Fibroblast of skin of left quadriceps (primary cell): ENCODE measurements at places on chromosomes 7 and 10.

DNA sequence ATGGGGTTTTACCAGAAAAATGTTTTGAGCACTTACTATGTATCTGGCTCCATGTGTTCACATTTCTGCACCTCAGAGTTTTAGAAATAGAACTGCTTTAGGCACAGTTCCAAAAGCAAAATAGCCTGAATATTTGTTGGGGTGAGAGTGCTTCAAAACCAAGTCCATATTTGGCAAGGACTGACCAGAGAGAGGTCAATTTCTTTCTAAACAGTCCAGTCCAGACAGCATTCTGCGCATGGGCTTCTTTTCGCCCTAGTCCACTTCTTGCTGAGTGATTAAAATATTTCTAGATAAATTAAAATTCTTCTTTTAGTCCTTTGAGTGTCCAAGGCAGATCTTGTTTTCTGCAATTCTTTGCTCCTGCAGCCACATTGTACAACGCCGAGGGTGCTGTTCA is 427.0 kb downstream of the PHTF2 start:
- no peak for DNase-seq

- DNase-seq = no peak
Observed at GRCh38 chr10:123249894-123250293, 95.7 kb downstream of the BUB3 start.

DNA sequence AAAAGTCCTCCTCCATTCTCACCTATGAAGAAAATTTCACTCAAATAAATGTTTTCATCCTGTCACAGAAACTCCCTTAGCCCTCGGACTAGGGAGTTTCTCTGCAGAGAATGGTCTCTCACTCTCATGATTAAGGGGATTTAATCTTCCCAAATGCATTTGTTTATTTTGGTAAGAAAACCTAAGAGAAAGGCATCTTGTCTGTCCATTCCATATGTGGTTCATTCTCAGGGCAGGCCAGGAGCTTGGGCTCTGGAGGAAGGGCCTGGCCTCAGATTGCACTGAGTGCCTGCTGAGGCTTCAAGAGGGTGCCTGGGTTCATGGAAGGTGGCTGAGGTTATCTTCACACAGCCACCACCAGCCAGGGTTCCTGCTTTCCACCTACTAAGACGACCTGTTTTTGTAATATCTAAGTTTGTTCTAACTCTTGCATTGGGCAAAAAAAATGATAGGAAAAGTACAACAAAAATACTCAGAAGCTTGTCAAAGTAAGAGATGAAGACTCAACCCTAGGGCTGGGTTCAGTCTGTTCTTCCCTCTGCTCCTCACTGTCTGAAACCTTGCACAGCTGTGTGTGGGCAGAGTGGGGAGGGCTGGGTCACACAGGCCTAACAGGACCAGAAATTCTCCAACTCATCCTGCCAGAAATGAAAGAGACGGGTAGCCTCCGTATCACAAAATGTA is 186.7 kb downstream of the CXCL12 start:
- no peak for DNase-seq

- DNase-seq = no peak
Observed at GRCh38 chr7:149245744-149246143, 6.3 kb downstream of the ZNF212 start.

DNA sequence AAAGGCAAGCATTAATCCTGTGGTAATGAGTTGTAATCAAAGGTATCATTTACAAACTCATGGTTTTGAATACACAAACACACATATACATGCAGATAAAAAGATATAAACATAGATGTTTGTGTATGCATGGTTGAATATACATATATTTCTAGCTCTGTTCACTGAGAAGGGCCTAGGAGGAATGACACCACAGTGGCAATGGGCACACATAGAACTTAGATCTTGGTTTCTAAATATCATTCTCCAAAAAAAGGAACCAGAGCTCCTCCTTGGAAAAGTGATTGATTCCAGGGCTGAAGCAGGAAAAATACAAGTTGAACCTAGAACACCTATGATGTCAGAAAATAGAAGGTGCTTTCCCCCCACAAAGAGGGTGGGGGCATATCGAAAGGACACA is 6.9 kb downstream of the CUL2 start:
- DNase-seq = no peak

GRCh38 chr10:99681553-99681952 is 22.2 kb downstream of the ENTPD7 start:
- DNase-seq = peak; percentile 70

DNA sequence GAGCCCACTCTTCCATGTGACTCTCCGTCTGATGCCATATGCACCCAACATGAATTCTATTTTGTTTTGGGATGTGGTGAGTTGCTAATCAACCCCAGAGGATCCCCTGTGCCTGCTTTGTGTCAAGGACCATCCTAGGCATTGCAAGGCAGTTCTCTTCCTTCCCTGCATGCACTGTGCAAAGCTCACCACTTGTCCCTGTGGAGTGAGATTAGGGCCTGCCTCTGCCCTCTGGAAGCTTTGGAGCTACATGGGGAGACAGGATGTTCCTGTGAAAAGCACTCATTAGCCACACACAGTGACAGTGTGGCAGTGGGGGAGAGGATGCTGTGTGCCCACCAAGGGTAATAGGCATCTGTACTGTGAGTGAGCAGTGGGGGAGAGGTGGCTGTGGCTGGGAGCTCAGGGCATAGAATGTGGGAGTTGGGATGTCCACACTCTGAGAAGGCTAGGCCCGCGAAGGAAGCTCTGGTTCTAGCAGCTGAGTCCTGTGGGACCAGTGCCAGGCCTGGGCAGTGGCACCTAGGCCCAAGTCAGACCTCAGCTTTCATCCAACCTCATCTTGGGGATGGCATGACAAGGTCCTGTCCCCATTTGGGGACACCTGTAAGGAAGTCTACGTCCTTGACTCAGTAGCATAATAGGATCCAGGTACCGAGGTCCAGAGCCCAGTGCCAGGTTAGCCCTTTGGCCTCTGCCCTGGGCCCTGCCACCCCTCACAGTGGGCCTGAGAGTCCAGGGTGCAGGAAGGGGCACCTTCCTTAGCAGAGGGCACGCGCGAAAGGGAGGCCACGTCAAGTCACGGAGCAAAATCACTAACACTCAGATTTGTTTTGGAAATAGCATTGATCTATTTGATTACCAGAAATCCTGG is 6.6 kb downstream of the ADRA2A start:
- no peak for DNase-seq

- DNase-seq = no peak
Observed at GRCh38 chr7:103795107-103795506, 194.4 kb downstream of the RELN start.

GRCh38 chr10:14552015-14552414 is 221.3 kb upstream of the FRMD4A start:
- no peak for DNase-seq

- DNase-seq = no peak
Observed at GRCh38 chr10:88039496-88040200, 176.2 kb downstream of the PTEN start.

DNA sequence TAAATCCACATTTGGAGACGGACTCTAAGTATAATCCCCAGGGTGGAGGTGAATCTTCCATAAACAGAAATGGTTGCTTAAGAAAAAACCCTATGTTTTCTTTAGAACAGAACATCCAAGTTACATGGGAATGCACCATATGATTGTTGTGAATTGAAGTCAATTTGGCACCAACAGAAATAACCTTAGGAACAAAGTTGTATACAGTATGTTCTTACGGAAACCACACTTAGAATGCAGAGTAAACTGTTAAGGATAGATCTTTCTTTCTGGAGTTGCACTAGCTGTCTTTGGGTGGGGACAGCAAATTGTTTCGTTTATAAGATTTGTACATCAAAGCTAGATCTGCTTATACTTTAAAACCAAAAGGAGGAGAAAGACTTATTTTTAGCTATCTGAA is 316.4 kb downstream of the PTEN start:
- DNase-seq = no peak

GRCh38 chr10:86401588-86402282 is 35.1 kb upstream of the GRID1 start:
- no peak for DNase-seq

DNA sequence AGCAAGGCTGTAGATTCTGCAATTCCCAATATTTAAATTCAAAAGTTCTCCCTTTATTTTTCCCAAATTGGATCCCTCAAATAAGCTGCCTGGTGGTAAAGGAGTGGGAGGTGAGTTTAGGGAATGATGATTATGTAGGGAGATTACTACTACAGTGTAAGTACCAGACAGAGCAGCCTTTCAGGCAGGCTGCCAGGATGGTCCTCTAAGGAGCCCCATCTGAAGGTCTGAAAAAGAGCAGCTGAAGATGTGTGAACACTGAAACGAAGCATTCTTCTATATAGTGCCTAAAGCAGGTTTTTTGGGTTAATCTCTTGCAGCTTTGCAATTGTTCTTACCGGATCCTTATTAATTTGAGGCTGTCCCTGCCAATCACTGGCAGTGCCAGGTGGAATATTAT is 84.7 kb downstream of the CREB5 start:
- DNase-seq = no peak

DNA sequence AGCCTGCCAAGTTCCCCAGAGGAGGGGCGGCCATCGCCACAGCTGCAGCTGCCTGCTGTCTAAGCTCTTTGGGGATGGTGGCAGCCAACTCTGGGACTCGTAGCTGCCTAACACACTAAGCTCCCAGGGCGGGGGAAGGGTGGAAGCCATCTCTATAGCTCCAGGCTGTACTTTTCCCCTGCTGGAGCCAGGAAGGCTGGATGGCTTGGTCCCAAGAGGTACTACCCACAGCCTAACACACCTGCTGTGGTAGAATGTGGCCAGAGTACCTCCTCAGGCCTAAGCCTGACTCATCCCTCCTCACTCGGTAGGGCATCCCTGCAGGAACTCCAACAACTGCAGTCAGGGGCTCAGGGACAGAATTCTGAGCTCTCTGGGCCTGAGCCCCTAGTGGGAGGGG is 151.7 kb upstream of the TAC1 start:
- DNase-seq = no peak

DNA sequence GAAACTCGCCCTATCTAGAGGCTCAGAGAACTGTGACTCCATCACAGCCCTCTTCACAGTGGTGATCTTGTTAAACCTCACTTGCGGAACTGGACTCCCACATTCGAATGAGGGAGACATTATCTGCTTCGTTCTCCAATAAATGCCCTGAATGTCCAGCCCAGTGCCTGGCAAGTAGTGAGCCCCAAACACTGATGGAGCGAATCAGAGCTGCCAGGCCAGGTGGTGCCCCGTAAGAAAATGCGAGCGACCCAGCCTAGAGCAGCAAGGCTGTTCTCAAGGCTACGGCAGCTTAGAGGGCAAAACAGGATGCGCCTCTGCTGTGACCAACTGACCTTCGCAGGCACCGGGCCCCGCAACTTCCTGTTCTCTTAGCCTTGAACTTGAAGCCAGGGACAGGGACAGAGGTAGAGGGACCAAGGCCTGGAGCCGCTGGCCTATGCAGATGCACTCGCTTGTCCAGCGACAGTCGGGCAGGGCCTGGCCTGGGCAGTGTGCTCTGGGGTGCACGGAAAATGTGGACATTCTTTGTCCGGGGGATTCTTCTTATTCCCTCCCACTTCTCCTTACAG is 217.6 kb downstream of the TCERG1L start:
- no peak for DNase-seq

DNA sequence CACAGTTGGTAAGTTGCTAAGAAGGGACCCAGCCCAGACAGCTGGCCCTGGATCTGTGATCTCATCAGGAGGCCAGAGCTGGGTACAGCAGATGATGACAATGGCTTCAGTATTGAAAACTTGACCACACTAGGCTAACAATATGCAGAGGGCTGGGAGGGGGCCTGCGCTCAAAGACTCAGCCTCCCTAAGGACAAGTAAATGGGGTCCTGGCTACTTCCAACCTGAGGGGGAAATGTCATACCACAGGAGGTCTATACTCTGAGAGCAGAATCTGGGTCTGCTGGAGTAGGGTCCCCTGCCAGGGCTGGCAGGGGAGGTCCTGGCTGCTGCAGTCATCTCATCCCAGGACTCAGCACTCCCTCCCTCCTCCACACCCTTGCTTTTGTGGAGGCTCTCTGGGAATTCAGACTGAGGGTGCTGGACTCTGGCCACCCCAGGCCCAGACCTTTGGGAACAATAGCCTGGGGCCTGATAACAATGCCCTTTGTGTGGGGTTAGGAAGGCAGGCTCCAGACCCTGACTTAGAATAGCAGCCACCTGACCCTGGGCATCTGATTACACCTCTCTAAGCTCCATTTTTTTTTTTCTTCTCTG is 1.4 kb downstream of the FXYD4 start:
- DNase-seq = no peak

GRCh38 chr7:2728316-2729030 is 40.5 kb downstream of the AMZ1 start:
- DNase-seq = no peak

- DNase-seq = no peak
Observed at GRCh38 chr7:42189535-42189934, 47.5 kb downstream of the GLI3 start.

- DNase-seq = no peak
Observed at GRCh38 chr10:62811159-62811875, 4.8 kb downstream of the EGR2 start.
